ENCODE measurements at places on chromosomes 1 and 21.

GRCh38 chr1:7478809-7479499 is 292.1 kb upstream of the VAMP3 start:
- no peak for DNase-seq

DNA sequence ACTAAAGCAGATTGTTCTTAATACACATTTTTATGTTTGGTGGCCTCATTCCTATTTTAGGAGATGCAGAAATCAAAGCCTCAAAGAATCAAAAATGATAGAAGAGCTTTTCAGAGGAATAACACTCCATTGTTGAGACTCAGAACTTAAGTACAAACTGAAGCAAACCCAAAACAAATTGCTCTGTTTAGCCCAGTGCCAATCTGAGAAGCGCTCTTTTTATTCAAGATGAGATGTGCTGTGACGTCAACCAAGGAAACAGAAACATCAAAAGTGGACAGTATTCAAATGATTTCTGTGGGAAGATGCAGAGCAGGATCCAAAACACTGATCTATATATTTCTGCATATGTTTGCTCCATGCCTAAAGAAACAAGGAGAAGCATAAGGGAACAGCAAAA is 18.0 kb downstream of the COLGALT2 start:
- no peak for DNase-seq

DNA sequence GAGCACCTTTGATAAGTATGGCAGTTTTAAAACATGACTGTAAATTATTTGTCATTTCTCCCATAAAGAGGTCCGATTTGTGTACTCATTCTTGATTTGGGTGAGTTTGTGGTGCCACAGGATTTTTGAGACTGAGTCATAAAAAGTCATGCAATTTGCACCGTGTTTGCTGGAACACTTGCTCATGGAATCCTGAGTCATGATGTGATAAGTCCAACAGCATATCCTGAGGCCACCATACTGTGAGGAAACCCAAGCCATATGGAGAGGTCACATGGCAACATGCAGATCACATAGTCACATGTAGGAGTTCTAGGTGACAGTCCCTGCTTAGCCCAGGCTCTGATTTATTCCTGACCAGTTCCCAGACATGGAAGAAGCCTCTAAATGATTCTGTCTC is 40.8 kb upstream of the PRRX1 start:
- no peak for DNase-seq

DNA sequence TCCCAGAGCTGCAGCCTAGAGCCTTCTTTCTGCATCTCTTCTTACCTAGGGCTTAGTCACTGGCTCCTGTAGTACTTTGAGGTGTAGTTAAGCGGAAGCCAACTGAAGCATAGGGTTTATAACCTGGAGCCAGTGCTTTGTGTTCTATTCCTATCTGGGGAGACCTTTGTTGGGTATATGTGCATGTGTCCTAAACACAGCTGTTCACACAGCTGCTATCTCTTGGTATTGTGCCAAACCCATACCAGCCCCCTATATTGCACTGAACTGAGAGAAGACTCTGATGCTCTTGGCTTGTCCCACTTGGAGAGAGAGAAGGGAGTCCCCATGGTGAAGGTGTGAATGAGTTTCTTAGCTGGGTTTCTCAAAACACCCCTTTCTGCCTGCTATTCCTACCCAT is 17.2 kb upstream of the NFASC start:
- no peak for DNase-seq

GRCh38 chr1:81458186-81458585 is 342.5 kb upstream of the ADGRL2 start:
- no peak for DNase-seq

- DNase-seq, result no peak
Measured at GRCh38 chr1:33424610-33425009, 6.3 kb downstream of the PHC2 start.

DNA sequence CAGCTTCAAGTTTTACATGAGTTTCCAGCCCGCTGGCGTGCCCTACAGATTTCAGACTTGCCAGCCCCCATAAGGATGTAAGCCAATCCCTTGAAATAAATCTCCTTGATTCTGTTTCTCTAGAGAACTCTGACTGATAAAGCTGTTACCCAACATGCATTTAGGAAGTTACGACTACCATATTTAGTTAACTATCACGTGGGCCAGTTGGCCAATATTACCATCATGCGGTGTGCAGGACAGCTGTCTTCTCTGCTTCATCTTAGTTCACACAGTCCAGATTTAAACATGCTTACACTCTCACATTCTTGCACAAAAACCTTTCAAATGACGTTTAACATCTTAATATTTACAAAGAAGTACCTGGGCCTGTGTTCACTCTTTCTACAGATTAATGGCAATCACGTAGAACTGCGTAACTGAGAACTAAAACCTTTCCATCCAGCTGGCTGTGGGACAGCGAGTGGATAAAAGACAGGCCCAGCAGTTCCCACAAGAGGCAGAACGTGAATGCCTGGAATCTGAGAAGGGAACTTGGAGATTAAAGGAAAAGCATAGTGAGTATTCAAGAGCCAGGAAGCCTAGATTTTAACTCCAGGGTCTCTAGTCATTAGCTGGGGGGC is 20.8 kb downstream of the FAM177B start:
- DNase-seq, result no peak

DNA sequence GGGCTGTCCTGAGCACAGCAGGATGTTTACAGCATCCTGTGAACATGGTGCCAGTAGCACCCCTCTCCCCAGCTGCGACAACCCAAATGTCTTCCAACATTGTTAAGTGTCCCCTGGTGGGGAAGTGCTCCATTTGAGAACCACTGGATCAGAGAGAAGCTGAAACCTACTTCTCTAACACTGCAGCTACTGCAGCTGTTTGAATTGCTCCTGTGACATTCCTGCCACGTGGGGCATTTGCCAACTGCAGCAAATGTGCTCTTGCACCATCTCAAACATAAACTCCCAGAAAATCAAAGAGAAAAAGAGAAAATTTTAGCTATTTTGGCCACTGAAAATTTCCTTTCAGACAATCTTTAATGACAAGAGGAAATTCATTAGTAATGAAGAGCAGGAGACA is 11.0 kb downstream of the SLC2A5 start:
- DNase-seq, result no peak

GRCh38 chr1:222600281-222600680 is 10.5 kb upstream of the TAF1A start:
- no peak for DNase-seq

DNA sequence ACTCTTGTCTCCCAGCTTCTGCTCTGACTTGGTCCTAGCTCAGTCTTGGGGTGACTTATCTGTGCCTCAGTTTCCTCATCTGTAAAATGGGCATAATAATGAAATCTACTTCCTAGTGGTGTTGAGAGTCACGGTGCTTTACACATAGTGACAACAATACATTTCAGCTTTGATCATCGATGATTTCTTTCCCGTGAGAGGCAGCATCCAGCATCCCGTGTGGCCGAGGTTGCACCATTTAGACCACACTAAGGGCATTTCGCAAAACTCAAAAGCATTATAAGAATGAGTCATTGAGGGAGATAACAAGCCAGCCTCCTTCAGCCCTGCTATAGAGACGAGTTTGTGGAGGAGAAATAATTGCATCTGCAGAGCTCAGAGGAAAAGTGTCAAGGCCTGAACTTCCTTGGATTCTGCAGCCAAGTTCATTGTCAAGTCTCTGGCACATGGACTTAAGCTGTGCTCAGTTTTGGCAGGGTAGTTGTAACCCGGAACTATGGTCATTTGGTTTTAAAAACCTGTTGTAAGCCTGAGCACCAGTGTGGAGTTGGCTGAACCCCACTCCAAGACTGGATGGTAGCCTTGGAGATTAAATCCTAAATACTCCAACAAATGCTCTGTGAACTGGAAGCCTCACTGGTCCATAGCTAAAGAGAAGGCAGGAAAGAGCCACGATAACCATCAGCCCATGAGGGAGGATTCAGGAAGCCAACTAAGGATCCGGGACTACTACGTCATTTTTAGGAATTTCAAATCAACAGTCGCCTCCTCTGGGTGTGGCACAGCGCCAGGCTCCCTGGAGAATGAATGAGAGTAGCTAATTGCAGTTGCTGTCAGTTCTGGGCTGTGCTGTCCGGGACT is 64.2 kb downstream of the TCP10L start:
- DNase-seq, result no peak

DNA sequence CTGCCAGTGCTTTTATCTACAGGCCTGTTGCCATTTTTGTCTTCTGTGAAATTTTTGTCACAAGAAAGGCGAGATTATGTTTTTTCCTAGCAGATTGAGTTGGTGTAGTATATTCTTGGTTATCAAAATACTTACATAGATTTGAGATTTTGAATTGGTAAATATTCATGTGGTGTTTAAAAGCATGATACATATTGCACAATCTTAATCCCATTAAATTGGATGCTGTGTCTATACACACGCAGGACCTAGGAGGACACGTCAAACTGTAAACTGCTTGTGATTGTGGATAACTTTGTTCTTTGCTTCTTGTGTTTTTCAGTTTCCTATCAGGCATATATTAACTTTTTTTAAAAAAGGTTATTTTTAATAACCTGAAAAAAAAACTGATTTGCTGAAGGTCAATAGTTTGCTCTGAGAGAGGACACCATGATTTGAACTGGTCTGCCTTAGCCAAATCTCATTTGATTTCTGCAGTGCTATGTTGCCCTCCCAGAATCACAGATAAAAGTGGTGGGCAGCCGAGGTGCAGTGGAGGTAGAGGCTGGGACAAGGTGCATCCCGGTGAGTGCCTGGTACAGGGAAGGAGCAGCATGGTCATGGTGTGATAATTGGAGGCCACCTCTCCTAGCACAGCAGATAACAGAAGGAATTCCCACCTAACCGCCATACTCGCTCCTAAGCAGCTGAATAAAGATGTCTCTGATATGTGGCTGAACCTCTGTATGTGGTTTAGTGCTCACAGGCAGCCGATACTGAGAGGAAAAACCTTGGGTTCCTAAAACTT is 76.7 kb downstream of the LRRC8D start:
- no peak for DNase-seq

DNA sequence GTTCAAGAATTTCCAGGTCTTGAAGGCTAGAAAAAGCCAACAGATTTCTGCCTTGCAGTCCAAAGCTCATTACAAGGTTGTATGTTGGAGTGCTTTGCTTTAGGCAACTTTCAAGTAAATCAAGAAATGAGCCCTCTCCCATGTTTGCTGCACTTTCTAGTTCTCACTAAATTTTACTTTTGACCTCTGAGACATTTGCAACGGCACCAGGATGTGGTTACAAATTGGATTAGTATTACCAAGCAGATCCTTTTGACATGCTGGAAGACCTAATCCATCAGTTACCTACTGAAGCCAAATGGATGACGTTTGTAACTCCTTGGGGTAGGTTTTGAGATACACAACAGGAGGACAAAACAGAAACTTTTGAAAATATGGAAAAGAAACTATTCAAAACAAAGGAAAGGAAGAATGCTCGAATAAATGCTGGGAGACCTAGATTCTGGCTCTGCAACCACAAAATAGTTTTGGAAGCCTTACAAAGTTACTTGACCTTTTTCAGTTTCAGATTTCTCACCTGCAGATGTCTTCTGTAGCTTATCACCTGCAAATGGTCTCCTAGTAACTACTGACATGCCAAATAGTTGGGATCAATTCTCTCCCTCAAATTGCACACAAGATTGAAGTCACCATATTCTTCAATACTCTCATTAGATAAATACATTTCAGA is 251.7 kb upstream of the ADGRL2 start:
- DNase-seq, result no peak

DNA sequence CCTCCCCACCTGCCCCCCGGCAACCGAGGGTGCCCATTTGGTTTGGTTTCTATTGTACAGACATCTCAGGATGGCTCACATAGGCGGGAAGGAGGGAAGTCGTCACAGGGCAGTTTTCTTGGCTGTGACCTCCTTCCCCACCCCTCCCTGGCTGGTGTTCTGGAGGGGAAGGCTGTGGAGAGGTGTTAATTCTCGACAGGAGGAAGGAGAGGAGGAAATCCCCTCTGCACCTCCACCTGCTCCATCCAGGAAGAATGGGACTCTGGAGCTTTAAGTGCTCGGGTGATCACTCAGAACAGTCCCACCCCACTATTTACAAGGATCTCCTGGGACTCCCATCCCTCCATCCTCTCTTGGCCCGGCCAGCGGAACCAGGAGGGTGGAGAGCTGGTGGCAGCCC is 7.6 kb downstream of the MEX3A start:
- DNase-seq, result no peak

DNA sequence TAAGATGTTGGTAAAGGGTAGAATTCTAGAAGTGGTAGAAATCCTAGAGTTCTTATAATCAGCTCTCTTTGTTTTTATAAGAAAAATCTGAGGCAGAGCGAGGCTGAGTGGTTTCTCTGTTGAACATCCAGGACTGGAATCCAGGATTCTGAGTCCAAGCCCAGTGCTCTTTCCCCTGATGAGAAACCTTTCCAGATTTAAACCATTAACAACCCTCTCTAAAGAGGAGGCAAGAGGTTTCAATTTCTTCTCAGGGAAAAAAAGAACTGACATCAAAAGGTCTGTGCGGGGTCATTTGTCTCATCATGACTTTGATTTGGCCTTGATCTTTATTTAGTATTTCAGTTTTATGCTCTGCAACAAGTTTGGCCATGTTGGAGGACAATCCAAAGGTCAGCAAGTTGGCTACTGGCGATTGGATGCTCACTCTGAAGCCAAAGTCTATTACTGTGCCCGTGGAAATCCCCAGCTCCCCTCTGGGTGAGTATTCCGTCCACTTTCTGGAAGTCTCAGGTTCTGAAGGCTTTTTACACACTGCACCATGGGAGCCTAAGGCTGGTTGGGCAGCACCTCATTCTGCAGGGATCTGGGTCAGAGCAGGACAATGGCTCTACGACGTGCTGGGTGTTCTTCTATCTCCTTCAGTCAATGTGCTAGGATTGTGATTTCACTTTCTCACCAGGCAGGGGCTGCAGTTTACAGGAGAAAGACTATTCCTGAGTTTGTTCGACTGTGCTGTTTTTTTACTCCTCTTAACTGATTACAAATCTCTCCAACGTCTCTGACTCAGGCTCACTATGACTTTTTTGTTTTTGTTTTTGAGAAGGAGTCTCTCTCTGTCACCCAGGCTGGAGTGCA is 18.9 kb upstream of the CCT8 start:
- no peak for DNase-seq

DNA sequence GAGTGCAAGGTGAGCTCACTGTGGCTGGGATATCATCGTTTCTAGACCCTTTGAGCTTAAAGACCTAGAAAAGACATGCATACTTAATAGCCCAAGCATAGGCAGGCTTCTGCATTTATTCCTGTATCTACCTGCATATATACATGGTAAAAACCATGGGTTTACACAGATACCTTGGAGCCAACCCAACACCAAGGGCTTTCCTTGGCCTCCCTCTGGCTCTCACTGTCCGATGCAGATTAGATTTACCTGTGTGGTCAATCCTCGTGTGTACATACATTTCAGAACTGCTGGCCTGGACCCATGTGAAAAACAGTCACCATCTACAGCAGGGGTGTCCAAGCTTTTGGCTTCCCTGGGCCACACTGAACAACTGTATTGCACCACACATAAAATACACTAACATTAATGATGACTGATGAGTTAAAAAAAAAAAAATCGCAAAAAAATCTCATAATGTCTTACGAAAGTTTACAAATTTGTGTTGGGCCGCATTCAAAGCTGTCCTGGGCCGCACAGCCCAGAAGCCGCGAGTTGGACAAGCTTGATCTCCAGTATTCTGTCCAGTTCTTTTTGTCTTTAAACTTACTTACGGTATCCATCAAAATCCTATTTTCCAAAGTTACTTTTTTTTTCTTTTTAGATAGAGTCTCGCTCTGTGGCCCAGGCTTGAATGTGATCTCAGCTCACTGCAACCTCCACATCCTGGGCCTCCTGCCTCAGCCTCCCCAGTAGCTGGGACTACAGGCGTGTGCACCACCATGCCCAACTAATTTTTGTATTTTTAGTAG is 43.5 kb downstream of the WDR4 start:
- no peak for DNase-seq

GRCh38 chr1:110068646-110069403 is 1.6 kb downstream of the ALX3 start:
- no peak for DNase-seq

- no peak for DNase-seq
Measured at GRCh38 chr1:197924516-197925123, 7.4 kb downstream of the LHX9 start.

Data from stimulated activated CD4-positive, alpha-beta T cell treated with anti-CD3 and anti-CD28 coated beads, Interleukin-1b, Interleukin-23, amount 100 ng/mL, for 24 hours (primary cell).